Stimulated activated CD8-positive, alpha-beta memory T cell treated with anti-CD3 and anti-CD28 coated beads, Interleukin-15, amount 100 ng/mL, for 24 hours (primary cell): ENCODE measurements at places on chromosomes 11 and 22.

- DNase-seq, result no peak
Observed at GRCh38 chr11:44143987-44144909, 48.8 kb downstream of the EXT2 start.

- no peak for DNase-seq
Observed at GRCh38 chr11:78920329-78920728, 345.7 kb upstream of the NARS2 start.

DNA sequence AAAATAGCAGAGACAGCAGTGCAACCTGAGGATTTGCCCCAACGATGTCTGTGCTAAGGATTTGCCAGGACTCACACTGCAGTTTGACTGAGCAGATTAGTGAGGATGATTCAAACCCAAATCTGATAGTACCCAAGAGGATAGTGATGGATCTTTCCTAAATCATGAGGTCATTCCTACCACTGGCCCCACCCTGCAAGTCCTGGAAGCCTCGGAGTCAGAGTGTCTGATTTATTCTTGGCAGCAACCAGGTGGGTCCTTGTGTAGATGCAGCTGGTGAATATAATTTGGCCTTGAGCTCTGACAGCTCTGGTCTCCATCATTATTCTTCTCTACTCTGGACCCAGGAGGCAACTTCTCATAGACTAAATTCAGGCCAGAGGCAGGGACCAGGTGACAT lies 179.3 kb upstream of the RAG2 start:
- DNase-seq, result no peak

GRCh38 chr22:27501191-27501936 lies 300.2 kb downstream of the MN1 start:
- no peak for DNase-seq

- no peak for DNase-seq
Observed at GRCh38 chr11:60206616-60207015, 23.7 kb upstream of the MS4A6A start.

DNA sequence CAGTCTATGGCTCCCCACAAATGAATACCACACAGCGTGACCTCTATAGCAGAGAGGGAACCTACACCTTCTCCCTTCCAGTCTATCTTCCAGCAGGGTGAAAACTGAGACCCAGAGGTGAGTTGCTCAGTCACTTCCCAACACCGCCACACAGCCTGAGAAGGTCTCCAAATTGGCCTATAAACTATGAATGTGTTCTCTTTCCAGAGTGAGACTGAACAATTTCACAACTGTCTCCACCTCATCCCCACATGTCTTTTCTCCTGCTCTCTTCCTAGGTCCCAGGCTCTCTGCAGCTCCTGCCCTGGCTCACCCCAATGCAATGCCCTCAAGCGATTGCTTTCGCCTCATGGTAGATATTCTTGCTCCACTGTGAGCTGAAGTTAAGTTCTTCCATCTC lies 14.0 kb downstream of the CLMP start:
- no peak for DNase-seq

DNA sequence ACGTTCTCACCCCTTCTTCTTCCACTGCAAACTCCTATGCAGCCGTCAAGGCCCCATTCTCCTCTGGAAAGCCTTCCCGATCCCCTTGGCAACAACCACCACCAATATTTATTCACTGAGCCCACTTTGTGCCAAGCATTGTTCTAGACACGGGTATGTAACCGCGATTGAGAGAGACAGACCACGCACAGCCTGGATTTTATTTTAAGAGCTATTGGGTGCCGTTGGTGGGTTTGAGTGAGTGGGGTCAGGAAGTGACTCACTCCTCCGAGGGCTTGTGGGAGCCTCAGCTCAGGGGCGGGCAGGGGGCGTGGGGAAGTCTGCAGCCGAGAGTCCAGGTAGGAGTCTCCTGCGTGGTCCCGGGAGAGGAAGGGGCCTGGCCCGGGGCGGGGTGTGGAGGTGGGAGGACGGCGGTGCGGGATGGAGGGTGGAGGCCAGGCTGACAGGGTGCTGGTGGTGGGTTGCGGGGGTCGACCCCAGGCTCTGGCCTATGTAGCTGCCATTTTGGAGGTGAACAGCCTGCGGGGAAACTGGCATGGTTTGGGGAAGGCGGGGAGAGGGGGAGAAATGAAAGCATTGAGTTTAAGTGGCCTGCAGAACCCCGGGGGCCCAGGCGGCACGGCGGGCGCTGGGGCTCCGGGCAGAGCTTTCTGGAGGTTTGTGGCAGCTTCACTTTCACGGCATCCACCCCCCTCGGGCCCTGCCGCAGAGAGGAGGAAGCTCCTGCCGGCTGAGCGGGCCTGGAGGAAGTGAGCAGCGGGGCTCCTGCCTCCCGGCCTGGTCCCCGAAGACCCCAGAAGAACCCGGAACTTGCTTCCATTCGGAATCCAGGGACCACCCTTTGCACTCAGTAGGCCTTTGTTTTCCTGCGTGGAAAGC lies 547 bp downstream of the PARVG start:
- peak; percentile 27 for DNase-seq

DNA sequence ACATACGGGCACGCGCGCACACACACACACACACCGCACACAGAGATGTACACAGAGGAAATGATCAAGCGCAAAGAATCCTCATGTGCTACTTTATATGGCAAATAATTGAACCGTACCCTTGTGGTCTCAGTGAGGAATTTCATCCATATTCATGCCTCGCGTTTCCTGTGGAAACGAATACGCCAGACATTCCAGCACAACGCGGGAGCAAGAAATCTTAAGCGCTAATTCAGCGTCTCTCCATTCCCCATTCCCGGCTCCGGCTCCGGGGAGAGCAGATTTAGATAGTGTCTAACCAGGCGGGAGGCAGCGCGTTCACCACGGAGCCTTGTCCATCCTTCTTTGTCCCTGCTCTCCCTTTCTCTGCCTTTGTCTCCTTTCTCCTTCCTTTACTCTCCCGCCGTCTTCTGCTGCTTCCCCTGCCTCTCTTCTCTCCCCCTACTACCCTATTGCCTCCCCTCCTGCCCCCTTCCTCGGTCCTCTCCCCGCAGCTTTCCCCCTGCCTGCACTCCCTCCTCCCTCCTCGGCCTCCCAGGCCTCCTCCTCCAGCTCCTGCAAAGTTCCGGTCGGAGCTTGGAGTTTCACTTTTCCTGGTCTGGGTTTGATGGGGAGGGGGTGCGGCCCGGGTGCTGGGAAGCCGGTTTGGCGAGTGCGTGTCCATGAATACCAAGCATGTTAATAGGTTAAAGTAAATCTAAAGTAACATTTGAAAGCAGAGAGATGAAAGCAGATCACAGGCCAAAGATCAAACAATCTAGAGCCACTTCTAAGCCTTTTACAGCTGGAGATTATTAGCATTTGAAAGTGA lies 579.3 kb downstream of the BUD13 start:
- no peak for DNase-seq

DNA sequence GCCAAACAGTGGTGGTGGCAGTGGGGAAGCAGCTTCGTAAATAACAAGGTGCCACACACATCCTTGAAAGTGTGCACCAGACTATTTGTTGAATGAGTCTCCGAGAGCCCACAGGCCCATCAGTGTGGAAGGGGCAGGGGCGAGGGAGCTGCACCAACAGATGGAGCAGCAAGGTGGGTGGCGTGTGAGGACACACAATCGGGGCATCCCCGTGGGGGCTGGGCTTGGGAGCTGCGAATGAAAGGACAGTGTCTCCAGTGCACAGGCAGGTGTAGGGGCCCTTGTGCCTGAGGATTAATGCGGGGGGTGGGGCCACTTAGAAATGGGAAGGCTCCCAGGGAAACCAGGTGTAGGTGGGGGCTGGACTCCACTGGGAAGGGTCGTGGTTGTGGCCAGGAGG lies 2.8 kb downstream of the NRXN2 start:
- no peak for DNase-seq

DNA sequence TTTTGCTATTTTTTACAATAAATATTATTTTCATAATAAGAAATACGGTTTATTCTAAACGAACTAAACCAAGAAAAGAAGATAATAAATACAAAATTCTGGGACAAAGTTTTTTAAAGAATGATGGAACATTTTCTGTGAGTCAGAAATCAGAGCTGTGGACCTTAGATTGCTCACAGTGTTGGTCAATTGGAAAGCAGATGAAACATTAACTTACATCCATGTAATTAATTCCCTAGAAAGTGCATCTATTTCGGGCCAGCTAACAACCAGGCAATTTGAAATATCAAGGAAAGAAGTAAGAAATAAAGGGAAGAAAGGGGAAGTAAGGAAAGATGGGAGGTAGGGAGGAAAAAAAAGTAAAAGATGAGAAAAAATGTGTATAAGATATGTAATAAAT lies 1569.8 kb upstream of the TENM4 start:
- no peak for DNase-seq

DNA sequence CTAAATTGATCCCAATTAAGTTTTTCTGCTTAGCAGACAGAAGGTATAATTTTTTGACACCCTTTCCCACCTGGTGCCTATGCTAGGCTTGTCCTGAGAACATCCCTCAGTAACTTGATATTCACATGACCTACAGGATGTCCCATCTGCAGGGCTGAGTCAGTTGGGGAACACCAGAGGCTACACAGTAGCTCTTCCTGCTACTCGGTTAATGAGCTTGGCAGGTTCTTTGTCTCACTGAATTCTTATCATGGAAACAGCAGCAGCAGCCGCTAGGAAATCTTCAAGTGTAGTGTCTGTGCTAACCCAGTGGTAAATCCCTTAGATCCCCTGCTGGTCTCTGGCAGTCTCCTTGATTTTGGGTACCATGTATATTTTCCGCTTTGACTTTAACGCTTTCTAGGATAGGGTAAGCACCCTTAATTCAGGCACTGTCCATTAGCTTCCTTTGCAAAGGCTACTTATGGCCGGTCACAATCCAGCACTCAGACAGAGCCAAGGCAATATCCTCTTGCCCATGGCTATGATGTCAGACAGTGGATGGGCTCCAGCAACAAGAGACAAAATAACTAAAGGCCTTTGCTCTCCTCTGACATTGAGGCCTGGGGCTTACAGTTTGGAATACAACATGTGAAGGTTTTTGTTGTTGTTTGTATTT lies 8.5 kb downstream of the MRPL16 start:
- no peak for DNase-seq

GRCh38 chr11:117062498-117062897 lies 35.7 kb downstream of the SIK3 start:
- no peak for DNase-seq

- DNase-seq, result no peak
Observed at GRCh38 chr11:95897731-95898130, 26.2 kb downstream of the MTMR2 start.

GRCh38 chr22:41015003-41015402 lies 63.8 kb downstream of the RBX1 start:
- DNase-seq, result no peak

DNA sequence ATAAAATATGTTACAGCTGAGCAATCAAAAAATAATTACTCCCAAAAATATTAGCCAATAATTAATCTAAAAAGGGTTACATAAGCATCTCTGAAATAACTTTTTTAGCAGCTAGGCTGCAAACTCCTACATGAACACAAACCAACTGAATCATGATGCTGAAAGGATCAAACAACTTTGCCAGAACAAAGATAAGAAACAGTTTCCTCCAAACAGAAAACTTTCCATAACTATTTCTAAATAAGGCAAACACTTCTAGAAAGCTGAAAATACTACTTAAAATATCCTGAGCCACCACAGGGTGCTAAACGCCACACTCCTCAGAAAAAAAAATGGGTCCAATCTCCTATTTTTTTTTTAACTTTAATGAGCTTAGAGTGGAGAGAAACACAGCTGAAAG lies 68.6 kb upstream of the ARHGAP32 start:
- DNase-seq, result no peak

- no peak for DNase-seq
Observed at GRCh38 chr22:35721960-35722359, 4.3 kb downstream of the APOL5 start.

GRCh38 chr11:66595245-66595904 lies 2.4 kb downstream of the CCS start:
- DNase-seq, result no peak

DNA sequence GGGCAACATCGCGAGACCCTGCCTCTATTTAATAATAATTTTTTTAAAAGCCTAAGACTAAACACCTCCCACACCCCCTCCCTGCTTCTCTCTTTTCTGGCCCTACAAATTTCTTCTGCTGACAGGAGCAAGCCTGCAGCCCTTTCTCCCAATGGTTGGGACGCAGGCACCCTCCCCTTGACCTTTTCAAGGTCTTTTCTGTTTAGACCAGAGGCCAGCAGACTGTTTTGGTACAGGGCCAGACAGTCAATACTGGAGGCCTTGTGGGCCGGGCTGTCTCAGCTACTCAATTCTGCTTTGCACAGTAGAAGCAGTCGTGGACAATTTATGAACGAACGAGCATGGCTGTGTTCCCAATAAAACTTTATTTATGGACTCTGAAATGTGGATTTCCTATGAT lies 92.3 kb downstream of the SCN3B start:
- no peak for DNase-seq

- DNase-seq, result no peak
Observed at GRCh38 chr22:20256551-20257211, 11.4 kb downstream of the RTN4R start.

- DNase-seq, result no peak
Observed at GRCh38 chr11:14529321-14529720, 9.1 kb upstream of the PSMA1 start.

- no peak for DNase-seq
Observed at GRCh38 chr11:71364806-71365205, 83.4 kb downstream of the DHCR7 start.

DNA sequence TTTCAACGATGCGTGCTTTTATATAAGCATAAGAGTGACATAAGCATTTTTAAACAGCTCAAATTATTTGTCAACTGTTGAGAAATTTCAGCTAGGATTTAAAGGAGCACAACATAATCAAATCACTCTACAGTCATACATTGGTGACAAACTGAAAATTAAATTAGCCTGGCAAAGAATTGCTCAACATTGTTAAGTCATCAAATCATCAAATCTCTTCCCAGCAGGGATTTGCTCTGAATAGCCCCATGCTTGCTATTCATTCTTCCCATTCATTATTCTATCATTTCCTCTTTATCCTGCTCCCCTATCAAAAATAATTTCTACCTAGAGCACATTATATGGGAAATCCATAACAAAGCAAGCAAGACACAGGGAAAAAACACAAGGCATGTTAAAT lies 198.7 kb upstream of the LUZP2 start:
- DNase-seq, result no peak

DNA sequence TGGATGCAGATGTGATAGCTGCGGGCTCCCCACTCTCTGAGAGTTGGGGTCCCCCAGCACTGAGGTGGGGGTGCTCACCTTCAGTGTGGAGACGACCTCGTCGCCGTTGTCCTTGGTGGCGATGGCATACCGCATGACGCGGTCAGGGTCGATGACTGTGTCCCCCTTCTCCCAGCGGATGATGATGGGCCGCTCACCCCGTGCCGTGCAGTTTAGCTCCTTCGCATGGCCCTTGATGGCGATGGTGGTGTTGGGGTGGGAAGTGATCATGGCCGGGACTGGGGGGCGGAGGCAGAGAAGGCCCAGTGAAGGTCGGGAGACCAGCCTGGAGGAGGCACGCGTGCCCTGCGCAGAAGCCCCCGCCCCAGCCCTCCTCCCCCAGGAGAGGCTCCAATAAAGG lies 154.2 kb downstream of the CEP164 start:
- DNase-seq, result no peak

- DNase-seq, result no peak
Observed at GRCh38 chr11:96088914-96089313, 165.0 kb upstream of the MTMR2 start.

GRCh38 chr22:37273126-37273845 lies 9.0 kb upstream of the CYTH4 start:
- no peak for DNase-seq

GRCh38 chr11:122758974-122759373 lies 79.3 kb upstream of the CRTAM start:
- no peak for DNase-seq
